ENCODE measurements at places on chromosomes 6 and 20.
A peak's percentile ranks its signal among the peaks of the same experiment; 100 is the strongest.

DNA sequence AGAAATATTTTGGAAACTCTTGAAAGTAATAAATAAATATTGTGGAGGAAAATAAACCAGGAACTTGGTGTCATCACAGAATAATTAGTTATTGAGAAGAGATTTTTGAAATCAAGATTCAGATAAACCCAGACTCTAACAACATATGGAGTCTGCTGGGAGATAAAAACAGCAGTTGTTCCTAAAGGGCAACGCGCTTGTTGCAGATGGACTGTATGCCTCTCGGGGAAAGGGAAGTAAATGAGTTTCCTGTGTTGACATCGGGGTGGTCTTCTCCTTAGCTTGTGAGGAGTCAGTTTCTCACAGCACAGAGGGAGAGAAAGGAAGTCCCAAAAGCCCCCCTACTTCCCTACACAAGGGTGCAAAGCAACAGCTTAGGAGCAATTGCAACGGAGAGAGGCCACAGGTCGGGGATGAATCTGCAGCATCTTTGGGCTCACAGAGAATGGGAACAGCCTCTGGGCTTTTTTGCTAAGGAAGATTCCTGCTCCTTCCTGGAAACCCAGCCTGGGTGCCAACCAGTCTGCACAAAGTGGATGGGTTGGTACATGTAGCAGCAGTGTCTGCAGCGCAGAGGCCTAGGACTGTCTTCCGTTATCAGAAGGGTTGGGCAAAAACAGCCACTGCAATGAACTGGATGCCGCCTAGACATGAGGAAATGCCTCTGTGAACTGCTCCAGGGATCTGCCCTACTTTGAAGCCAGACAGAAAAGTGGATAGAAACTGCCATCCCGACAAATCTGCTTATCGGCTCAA is 603.0 kb upstream of the NRSN1 start:
- no peak for DNase-seq

GRCh38 chr6:5896476-5897200 is 110.1 kb downstream of the NRN1 start:
- no peak for DNase-seq

- no peak for DNase-seq
Measured at GRCh38 chr20:57375652-57376230, 15.5 kb upstream of the RBM38 start.

DNA sequence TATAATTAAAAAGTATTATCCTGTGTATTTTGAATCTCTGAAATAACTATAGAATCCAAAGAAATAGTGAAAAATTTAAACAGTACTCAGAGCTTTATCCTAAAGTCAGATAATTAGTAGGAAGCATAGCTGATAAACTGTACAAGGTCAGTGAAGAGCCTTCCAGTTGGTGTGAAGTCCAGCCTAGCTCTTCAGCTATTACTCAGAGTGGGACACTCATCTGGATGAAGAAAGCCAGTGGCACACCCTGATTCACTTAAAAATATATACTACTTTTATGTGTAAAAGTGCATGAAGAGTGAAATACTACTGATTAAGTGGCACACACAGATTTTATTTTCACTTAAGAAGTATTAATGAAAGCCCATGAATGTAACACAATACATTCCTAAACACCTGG is 3.1 kb downstream of the IFNGR1 start:
- DNase-seq, result no peak

- DNase-seq, result no peak
Measured at GRCh38 chr6:36323062-36323461, 13.6 kb downstream of the BNIP5 start.

GRCh38 chr20:1805161-1805581 is 90.0 kb upstream of the SIRPA start:
- no peak for DNase-seq

- no peak for DNase-seq
Measured at GRCh38 chr6:53899512-53899911, 104.7 kb downstream of the LRRC1 start.

GRCh38 chr6:42450477-42451332 is 1.0 kb downstream of the TRERF1 start:
- DNase-seq, result no peak

DNA sequence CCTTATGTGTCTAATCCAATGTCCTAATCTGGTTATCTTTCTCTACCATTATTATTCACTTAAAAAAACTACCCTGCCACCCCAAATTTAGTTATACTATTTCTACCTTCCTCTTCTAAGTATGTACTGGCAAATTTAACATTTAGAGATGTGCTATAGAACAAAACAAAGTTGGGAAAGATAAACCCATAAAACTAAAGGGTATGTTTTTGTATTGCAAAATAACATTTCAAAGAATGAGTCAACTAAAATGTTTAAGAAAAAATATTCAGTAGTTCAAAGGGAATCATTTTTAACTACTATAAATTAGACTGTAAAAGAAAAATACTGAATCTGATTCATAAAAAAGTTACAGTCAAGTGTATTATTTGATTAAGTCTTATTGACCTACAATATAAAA is 103.0 kb downstream of the LMBRD1 start:
- DNase-seq, result no peak

DNA sequence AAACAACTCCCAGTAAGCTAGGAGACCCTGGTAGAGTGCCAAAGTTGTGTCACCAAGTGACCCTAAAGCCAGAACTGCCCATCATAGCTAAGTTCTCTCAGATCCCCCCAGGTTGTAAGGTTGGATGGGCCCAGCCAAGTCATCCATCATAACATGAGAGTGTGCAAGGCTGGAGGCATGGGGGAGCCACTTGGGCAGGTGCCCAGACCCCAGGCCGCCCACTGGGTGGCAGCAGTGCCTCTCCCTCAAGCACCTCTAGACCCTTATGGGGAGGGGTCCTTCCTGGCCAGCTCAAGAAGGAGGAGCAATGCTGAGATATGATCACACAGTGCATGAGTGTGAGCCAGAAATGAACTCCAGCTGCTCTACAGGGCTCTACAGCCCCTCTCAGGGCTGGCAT is 154.5 kb downstream of the MYLK4 start:
- DNase-seq, result no peak

DNA sequence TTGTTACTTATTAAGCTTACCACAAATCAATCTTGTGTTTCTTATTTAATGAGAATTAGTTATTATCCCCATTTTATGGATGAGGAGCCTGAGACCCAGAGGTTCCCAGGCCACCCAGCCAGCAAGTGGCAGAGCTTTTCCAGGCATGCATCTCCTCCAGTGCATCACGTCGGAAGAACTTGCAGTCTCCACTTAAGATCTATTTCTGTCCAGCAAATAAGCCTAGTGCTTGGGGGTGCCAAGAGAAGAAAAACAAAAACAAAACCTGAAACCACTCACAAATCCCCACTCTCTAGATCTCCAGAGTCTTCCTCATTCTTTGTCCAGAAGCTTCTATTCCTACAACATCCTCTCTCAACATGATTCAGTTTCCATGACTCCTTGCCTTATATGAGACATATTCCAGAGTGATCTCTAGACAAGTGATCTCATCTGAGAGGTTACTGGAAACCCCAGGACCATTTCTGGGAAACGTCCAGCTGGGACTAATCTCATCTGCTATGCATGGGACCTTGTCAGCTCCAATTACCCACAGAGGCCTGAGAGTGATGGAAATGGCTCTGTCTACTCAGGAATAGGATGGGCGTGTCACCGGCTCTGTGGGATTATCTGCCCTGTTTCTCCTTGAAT is 4.1 kb downstream of the GUCA1B start:
- DNase-seq, result no peak

GRCh38 chr6:125904871-125905270 is 51.7 kb upstream of the HINT3 start:
- no peak for DNase-seq

- DNase-seq, result no peak
Measured at GRCh38 chr20:10644458-10645204, 29.2 kb downstream of the JAG1 start.

GRCh38 chr20:21048841-21049273 is 57.3 kb downstream of the LINC00237 start:
- no peak for DNase-seq

- no peak for DNase-seq
Measured at GRCh38 chr6:37657112-37657886, 40.4 kb downstream of the MDGA1 start.

- DNase-seq, result peak; percentile 45
Measured at GRCh38 chr6:28658475-28659249, 133.0 kb downstream of the GPX5 start.

DNA sequence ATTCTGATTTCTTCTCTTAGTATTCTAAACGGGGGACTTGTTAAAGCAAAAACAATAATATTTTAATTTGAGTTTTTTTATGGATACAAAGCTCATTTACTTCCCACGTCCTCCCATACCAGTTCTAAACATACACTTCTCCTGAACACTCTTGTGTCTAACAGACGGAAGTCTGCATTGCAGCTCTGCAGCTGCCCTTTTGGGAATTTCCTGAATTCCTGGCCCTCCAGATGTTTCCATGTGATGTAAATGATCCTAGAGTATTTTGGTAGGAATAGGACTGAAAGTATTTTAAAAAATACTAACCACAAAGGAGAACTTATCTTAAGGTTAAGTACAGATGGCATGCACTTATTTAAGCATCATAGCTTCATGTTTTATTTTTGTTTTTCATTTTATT is 886.7 kb downstream of the TBC1D32 start:
- no peak for DNase-seq

- DNase-seq, result no peak
Measured at GRCh38 chr6:168278904-168279303, 40.7 kb downstream of the DACT2 start.

DNA sequence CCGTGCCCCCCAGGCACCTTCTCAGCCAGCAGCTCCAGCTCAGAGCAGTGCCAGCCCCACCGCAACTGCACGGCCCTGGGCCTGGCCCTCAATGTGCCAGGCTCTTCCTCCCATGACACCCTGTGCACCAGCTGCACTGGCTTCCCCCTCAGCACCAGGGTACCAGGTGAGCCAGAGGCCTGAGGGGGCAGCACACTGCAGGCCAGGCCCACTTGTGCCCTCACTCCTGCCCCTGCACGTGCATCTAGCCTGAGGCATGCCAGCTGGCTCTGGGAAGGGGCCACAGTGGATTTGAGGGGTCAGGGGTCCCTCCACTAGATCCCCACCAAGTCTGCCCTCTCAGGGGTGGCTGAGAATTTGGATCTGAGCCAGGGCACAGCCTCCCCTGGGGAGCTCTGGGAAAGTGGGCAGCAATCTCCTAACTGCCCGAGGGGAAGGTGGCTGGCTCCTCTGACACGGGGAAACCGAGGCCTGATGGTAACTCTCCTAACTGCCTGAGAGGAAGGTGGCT is 960 bp downstream of the TNFRSF6B start:
- DNase-seq, result no peak

DNA sequence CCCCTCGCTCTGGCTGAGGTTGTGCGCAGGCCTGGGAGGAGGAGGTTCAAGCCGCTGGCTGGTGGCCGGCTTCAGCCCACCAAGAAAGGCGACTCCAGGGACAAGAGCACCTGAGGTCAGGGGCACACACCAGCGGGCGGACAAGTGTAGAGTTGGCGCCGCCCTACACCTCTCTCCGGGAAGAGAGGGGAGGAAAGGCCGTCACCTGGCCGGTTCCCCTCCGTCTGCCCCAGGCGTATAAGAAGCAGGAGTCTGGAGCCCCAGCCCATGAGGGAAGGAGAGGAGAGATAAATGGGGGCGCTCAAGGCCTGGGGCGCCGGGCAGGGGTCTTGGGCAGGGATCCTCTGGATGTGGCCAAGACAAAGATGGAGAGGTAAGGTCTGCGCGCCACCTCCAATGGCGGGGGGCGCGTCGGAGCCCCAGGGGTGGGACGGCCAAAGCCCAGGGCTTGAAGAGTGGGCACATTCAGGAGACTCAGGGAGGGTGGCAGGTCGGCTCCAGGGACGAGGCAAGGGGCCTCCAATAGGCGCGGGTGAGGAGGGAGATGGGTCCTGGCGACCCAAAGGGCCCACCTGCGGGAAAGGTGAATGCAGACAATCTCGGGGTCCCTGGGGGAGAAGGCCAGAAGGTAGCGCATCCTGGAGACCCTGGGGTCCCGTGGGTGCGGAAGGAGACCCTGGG is 826 bp downstream of the RIMS4 start:
- no peak for DNase-seq

DNA sequence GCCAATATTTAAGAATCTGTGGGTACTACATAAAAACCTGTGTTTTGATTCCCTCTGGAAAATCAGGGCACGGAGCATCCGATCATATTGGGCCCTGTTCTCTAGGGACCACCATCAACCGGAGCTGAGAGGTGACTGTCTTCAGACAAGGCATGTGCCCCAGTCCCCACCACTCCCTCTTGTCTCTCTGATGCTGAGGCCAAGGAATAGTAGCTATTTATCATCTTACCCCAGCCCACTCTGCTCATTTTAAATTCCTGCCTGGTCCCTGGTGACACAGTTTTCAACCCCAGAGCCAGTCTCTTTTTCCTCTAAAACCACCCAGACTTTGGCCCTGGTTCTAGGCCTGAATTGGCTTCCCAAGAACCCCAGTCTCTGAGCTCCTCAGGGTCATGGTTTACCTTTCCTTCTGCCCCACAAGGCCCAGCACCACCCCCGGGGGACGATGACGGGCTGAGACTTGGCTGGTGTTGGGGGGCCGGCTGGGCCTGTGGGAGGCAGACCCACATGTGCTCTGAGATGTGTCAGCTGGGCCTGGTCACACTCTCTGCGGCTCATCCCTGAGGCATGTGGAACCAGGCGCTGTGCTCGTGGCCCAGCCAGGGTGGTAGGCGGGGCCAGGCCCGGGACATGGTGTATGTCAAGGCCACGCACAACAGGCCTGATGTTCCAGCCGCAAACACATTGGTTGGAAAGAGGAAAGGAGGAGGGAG is 114.4 kb downstream of the CEBPB start:
- DNase-seq, result no peak

- no peak for DNase-seq
Measured at GRCh38 chr6:116326181-116326671, 44.5 kb upstream of the DSE start.

GRCh38 chr20:49615401-49616153 is 47.6 kb upstream of the PTGIS start:
- DNase-seq, result no peak

GRCh38 chr6:121971931-121972335 is 427.5 kb upstream of the HSF2 start:
- DNase-seq, result no peak

DNA sequence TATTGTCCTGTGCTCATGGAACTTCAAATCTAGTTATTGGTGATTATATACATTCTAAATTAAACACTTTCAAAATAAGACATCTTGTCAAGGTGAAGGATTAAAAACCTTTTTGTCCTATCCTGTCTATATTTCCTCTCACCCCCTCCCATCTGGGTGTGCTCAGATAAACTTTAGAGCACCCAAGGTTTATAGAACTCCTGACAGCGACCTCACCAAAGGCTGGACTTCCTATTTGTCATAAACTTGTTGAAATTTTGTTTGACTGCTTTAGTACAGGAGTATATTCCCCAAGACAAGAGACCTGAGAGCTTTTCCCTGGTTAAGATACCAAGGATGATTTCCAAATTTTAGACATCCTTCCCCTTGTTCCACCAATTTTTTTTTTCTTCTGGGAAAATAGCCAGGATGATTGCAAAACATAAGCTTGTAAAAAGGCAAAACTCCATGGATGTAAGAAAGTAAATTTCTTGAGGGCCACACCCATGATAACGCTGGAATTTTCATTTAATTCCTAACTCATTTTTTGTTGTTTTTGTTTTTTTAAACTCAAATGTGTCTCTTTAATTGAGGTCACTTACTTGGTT is 33.0 kb downstream of the CARMIL1 start:
- DNase-seq, result no peak

- DNase-seq, result no peak
Measured at GRCh38 chr20:38770970-38771369, 22.7 kb downstream of the ACTR5 start.

- DNase-seq, result peak; percentile 16
Measured at GRCh38 chr6:139588734-139589593, 214.5 kb upstream of the CITED2 start.

- DNase-seq, result no peak
Measured at GRCh38 chr6:125819535-125820326, 29.0 kb downstream of the NCOA7 start.
